ENCODE measurements at places on chromosomes 13 and 19.
A peak's percentile ranks its signal among the peaks of the same experiment; 100 is the strongest.

DNA sequence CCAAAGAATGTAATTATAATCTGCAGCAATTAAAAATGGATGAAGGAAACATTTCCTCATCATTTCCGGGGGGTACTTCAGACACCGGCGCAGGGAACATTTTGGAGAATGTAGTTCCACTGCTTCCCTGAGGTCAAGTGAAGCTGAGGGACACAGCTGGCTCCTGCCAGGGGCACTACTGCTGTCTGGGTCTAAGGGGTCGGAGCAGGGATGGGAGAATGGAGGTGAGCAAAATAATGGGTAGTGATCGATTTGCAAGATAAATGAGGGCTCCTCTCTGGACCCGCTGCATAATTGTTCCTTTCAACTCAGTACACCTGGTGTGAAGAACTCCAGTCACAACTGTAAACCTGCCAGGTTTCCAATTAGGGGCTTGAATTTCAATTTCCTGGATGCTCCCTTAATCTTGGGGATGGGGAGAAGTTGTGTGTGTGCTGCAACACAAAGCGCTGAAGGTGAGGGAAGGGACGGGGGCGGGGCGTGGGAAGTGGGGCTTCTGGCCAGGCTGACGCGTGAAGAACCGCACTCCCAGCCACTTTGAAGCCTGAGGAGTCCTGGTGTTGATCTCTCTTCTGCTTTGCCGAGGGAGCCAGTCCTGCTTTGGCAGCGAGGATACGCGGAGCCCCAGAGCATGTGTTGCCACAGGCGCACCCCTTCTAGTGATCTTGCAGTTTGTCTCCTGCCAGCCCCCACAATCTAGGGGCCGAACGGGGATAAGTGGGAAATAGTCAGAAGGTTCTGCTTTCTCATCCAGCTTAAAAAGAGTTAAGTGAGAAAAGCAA, 57.9 kb upstream of the PCDH8 start:
- DNase-seq, result no peak

DNA sequence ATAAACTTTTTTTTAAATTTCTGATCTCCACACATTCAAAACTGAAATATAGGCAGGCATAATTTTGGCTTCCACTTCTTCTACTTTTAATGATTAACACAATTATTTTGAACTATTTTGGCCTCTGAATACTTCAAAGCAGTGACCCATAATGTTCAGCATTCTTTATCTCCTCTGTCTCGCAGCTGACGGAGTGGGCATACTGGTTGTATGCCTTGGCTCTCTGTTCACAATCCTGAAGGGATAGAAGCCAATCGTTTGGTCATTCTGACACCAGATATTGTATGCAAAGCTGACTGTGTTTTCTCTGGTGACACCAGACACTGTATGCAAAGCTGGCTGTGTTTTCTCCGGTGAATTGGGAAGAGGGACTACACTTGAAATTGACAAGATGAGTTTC, 833.0 kb downstream of the EFNB2 start:
- no peak for DNase-seq

DNA sequence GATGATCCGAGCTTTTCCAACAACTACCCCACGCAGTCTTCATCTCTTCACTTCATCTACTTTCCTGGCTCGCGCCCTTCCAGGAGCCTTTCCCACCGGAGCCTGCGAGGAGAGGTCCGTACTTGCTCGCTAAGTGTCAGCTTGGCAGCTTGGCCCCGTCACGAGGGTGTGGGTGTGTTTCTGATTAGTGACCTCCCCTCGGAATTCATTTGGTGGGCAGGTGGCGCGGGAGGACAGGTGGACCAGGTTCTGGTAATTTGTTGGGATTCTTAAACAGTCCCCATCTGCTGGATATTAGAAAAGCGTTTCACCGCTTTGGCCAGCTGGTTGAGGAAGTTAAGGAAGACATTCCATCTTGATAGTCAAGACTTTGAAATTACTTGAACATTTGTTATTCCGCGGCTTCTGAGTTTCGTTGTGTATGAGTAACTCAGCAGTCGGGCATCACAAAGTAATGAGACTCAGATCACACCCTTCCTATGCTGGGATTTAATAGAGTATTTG, 515 bp downstream of the UFM1 start:
- peak; percentile 37 for DNase-seq

GRCh38 chr13:62525652-62526051, 1110.0 kb upstream of the PCDH20 start:
- DNase-seq, result no peak

- no peak for DNase-seq
These were observed 361.5 kb downstream of the RFC3 start for GRCh38 chr13:34179481-34179880.

DNA sequence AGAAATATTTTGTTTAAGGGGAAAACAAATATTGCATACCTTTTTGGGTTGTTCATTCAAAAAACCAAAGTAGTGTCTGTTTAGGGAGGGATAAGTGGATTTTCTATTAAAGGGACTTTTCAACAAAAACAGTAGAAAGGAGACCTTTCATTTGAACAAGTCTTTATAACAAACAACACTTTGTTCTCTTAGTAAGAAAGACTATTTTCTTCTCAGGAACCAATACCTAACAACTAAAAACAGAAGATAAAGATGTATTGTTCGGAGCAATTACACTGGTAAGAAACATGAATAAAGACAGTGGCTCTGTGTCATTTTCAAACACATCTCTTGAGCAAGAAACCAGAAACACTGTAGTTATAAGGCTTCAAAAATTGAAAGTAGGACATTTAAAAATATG, 1610.1 kb upstream of the PCDH20 start:
- no peak for DNase-seq

GRCh38 chr13:20206065-20206697, 13.4 kb upstream of the GJB2 start:
- DNase-seq, result no peak

DNA sequence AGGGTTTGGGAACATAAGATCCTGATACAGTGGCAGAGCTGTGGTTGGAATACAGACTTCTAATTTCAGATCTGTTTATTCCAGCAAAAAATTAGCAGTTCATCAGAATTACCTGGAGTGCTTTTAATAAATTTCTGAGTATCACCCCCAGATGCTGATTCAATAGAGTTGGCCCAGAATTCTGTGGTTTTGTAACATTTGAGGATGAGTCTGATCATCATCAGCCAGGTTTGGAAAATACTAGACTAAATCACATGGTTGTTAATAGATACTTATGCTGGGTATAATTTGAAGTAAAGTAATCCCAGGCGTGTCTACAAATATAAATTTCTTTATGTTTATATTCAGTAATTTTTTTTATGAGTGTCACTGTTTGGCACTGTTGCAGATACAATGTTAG, 4.8 kb downstream of the USPL1 start:
- no peak for DNase-seq

DNA sequence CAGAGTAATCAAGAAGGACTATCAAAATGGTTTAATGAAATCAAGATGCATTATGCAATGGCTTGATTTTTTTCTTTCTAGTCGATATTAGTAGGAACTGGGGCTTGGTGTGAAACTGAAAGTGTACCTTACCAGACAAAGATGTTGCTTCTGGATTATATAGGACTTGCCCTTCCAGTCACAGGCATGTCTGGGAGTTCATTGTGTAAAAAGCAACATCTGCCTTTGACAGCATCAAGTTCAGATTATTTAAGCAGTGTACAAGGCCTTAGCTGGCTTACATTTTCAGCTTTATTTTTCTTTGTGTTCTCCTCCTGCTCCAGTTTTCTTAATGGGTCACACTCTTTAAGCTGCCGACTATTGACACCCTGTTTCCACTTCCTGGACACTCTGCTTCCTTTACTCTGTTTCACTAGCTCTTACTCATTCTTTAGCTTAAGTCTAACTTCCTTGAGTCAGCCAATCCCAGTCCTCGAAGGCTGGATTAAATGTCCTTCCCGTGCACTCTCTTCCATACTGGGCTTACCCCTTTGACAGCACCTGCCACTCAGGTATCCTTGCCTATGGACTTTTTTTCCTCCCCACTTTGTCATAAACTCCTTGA, 29.4 kb upstream of the OLFM4 start:
- no peak for DNase-seq
